ENCODE measurements at places on chromosomes 2 and 18.

DNA sequence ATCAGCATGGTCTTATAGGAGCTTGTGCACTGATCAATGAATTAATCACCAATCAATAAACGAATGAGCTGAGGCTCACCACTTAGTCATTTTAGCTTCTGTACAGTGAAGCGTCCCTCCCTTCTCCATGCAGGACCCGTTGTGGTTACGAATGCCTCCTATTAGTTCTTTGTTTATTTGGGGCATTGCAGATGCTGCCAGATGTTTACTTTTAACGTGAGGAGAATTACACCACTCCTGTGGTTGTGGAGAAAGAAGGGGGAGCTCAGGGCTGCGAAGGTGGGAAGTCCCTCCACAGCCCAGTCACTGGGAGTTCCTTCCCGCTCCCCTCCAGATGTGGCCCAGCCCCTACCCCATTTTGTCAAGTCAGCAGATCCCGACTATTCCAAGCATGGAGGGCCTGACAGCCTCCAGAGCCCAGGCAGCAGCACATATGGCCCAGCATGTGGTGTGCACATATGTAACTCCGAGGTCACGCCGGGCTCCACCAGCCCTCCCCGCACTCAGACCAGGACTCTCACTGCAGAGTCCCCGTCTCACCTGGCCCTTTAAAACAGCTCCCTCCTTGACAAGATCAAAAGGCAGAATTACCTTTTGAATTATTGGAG, 20.9 kb downstream of the PKDCC start:
- no peak for DNase-seq

DNA sequence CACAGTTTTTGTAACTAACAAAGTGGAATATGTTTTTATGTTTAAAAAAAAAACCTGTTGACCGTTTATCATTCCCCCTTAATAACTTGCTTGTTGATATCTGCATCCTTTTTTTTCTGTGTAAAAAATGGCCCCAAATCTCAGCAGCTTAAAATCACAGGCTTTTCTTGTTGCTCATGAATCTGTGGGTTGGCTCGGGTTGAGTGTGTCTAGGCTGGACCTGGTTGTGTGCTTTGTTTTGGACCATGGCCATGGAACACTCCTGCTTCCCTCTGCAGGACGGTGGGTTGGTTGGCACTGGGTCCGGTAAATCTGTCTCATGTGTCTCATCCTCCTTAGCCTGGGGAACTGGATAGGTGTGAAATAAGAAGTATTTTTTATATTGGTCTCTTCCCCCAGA, 139.0 kb upstream of the LINC00305 start:
- DNase-seq: no peak

DNA sequence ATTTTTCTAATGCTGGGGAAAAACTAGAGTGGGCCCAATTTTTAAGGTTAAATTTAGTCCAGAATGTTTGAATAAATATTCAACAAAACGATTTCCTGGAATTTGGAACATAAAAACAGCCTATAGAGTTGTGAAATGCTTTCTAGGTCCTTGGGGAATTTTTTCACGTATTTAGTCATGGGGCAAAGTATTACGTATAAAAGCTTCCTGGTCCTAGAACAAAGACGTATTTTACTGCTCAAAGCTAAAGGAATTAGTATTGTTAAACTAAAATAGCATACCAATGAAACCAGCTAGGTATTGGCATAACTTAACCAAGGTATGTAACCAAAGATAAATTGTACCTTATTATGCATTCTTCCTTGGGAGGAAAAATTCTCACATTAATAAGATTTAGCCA, 1.6 kb downstream of the SESTD1 start:
- DNase-seq: no peak

- no peak for DNase-seq
Observed at GRCh38 chr2:207409517-207409916, 120.2 kb upstream of the CREB1 start.

- DNase-seq: no peak
Observed at GRCh38 chr2:86204458-86204857, 5.2 kb downstream of the MRPL35 start.

- DNase-seq: no peak
Observed at GRCh38 chr2:218885981-218886947, 5.6 kb downstream of the WNT10A start.

DNA sequence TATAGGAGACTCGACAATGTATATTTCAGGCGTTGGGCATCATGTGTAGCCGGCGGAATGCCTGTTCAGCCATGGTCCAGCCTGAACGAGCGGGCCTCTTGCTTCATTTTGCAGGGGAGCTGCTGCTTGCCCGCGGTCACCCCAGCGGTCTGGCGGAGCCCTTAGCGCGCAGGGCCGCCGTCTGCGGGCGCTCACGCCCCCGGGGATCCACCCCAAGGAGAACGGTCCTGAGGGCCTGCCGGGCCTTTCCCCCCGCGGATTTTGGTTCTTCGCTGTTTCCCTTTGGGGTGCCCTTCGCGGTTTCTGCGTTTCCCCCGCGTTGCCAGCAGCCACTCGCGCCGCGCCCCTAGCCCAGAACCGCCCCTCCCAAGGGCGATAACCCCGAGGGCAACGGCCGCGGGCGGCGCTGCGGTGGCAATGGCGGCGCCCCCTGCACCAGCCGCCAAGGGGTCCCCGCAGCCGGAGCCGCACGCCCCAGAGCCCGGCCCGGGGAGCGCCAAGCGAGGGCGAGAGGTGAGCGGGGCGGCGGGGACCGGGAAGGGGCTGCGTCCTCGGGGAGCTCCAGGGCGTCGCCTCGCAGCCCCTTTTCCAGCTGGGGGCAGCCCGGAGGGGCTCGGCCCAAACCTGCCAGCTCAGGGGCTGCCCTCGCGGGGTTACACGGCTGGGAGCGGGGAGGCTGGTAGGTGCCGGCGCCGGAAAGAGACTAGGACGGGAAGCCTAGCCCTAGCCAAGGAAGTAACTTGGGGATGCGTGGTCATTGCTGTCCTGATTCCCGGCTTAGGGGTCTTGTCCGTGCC, at the start of gene MFSD2B:
Gene MFSD2B, plus strand, starts transcription at position 406 of the 797 bp plus-strand sequence. Its CDS starts 12 bp downstream, at position 418.
- no peak for DNase-seq

GRCh38 chr2:32835148-32835547, 111.6 kb upstream of the LTBP1 start:
- no peak for DNase-seq

DNA sequence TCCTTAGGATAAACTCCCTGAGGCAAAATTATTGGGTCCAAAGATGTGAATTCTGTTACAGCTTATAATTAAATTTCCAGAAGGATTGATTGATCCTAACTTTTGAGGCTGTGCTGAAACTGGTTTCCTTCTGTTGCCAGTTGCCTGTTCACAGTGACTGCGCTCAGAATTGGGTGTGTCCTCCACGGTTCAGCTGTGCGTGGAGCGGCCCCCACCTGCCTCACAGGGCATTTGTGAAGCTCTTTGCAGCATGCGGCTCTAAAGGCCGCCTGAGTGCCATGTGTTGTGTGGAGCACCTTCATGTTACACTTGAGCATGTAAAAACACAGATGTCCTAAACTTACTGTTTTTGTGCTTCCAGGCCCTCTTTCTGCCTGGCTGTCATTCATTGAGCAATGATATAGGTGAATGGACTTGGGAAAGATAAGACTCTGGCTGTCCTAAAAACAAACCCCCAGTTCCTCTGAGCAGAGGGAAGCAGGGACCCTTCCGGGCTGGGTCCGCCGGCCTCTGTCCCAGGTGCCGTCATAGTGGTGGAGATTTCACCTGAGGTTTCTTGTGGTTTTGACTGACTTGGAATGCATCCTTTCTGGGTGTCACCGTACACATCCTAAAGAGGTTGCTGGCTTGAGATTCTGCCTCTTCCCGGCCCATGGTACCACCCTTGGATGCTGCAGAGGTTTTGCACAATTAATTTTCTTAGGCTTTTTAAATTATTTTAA, 173.6 kb downstream of the LDLRAD4 start:
- no peak for DNase-seq

DNA sequence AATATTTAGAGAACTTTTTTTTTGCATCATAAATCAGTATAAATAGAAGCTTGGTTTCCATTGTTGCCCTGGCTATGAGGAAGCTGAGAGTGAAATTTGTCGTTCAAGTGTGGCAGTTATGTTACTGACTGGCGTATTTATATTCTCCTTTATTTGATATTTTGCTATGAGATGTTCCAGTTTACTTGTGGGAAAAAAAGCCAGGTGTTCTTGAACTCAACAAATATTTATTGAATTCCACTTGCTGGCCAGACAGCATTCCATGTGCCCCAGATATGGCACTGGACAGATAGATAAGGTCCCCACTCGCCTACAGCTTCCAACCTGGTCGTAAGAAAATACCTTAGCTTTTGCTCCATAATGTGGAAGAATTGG, 44.7 kb downstream of the NEDD4L start:
- DNase-seq: no peak

- DNase-seq: no peak
Observed at GRCh38 chr2:63614448-63614968, 25.7 kb downstream of the MDH1 start.

DNA sequence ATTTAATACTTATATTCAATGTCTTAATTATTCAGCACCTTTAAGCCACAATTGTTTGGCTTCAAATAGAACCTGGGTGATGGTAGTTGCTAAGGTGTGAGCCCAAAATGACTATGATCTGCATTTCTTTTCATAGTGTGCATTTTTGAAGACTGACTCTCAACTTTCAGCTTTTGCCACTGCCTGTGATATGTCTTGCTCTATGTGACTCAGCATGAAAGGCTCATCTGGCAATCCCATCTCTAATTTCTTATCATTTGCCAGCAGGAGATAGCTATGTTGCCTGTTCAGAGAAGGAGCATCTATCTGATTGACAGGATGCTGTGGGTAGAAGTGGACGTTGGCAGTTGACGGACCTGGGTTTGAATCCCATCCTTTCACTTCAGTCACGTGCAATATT, 34.5 kb upstream of the CCDC93 start:
- DNase-seq: no peak

- DNase-seq: no peak
Observed at GRCh38 chr2:28225473-28226080, 167.1 kb upstream of the FOSL2 start.

- no peak for DNase-seq
Observed at GRCh38 chr2:178827739-178828485, 20.7 kb upstream of the TTN start.

DNA sequence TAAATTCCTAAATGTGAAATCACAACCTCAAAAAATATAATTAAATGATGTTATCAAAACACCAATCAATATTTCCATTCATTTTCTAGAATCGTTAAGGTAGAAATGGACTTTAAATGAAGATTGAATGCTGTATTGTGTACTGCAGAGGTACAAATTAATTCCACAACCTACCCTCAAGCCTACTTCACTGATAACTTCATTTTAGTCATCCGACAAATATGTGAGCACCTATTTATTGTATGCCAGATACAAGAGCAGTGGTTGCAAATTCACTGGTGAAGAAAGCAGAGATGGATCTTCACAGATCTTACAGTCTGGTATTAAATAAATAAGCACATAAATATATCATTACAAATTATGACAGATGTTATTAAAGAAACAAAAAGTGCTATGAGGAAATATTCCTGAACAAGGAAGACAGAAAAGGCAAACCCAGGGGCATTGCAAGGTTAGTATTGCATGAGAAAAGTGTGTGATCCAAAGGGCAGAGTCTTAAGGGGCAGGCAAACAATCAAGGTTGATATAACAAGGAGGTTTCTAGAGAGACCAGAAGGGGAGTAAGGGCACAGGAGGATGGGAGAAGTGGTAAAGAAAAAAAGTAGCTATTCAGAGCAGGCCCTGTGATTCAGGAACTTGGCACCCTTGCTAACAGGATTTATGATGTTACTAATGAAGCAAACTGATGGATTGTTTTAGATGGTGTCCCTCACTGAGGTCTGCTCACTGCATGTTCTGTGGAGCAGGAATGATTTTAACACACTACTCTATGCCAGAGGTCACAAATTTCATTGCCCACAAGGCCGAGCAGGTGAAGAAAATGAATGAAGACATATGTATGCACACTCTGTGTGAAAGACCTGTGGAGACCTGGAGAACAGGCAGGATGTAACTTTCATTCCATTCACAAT, 128.0 kb upstream of the CCDC150 start:
- no peak for DNase-seq

DNA sequence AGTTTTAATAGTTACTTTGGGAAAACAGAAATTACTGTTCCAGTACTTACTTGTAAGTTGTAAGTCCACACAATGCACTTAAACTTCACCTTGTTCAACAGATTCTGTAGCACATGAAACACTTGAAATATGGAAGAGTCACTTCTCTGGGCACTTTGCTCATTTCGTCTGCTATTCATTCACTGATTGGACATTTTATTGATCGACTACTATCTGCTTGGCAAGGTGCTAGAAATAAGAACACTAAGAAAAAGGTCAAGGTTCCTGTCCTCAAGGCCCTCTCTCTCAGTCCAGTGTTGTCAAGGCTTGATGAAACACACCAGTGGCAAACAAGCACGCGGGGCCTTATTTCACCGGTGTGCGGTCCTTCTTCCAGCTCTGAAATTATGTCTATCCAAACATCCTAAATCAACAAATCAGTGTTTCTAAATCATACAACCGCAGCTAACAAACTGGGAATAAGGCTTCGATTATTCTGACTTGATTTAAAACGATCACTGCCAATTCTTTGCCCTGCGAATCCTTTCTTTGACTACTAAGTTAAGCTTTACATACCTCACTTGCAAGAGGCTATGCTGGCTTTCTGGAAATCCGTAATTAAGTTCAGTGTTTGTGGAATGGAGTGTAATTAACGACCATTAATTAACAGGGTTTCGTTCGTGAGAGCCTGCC, 780 bp upstream of the ITGAV start:
- no peak for DNase-seq

GRCh38 chr2:205633994-205634393, 48.3 kb upstream of the NRP2 start:
- no peak for DNase-seq

GRCh38 chr2:25431604-25432003, 89.9 kb upstream of the DNMT3A start:
- no peak for DNase-seq

DNA sequence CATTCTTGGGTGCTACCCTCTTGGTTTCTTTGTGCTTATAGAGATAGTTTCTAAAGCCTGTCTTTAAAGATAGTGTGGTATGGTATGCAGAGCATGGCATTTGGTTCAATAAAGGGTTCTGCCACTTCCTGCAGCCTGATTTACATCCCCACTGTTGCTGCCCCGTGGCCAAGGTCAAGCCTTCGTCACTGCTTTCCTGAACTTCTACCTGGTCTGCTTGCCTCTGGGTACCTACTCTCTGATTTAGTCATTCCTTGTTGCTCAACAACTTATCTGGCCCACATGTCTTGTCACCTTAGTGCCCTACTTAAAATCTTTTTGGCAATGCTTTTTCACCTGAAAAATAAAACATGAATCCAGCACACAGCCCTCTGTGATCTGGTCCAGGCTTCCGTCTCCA, 352.9 kb downstream of the LPIN1 start:
- DNase-seq: no peak

DNA sequence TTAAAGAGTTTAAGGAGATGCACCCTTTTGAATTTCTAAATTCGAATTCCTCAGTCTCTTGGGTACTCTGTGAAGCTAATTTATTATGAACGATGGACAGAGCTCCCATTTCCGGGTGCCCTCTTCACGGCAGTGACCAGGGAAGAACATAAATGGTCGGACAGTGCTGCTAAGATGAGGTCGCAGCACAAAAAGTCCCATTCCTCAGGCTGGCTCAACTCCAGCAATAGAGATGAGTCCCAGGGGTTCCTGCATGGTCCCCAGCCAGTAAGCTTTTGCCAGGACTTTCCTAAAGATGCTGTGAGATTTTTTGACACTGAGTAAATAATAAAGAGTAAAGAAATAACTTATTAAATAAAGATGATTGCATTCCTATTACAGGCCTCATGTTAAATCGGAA, 43.0 kb upstream of the STK39 start:
- DNase-seq: no peak

GRCh38 chr18:23824240-23824639, 135.0 kb downstream of the LAMA3 start:
- peak; percentile 7 for DNase-seq

GRCh38 chr2:112548980-112549379, 6.7 kb downstream of the POLR1B start:
- DNase-seq: no peak

Data from Kasumi-1 (cell line).